ENCODE measurements at places on chromosomes 4 and X.

- DNase-seq = no peak
These were observed 88.4 kb upstream of the GUCY1A1 start for GRCh38 chr4:155578219-155578618.

DNA sequence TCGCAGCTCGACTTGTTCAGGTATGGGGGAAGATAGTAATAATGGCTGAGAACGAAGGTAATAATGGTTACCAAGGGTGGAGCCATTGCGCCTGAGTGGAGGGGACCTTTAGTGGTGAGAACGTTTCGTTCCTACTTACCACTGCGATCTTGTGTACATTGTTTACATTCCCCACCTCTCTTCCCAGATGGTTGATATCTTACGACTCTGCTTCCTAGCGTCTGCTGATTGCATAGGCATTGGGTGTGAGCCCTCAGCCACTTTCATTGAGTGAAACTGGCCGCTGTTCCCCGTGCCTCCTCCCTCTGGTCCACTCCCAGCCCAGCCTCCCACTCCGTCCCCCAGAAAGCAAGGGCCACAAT, 850 bp downstream of the IGBP1 start:
- no peak for DNase-seq

DNA sequence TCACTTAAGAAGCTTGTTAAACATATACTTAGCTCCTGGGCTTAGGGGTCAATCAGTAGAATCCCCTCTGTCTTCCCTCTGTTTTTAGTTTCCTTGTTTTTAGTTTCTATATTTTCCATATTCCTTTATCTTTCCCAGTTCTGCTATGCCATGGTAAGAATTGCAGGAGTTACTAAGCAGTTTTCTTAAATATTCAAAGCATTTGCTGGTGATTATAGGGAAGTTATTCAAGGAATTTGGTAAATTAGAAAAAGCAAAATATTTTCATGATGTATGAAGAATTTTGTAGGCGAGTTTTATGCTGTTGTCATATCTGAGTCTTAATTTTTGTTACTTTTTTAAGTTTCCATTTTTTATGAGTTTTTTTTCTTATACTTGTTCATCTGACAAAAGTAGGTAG, 91.6 kb upstream of the NUDT6 start:
- no peak for DNase-seq

DNA sequence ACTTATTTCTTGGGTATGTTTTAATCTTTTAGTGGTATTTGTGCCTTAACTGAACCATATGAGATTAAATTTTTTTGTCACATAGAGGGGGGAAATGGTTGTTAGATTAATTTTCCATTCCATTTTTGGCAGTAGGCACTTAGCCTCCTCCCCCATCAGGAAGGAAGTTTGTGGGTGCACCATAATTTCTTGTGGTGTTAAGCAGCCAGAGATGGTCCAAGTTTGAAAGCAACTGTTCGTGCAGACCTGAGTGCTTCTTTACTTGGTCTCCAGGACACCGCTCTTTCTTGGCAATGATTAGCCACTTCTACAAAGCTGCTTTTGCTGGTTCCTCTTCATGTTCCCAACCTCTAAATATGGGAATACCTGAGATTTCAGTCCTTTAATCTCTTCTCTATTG, 92.7 kb upstream of the RPL34 start:
- DNase-seq = no peak

GRCh38 chr4:52019936-52020657, at the start of gene LRRC66:
LRRC66 (minus strand) TSS chr4:52020363; CDS start chr4:52017613, 2,750 bp downstream.
- no peak for DNase-seq

DNA sequence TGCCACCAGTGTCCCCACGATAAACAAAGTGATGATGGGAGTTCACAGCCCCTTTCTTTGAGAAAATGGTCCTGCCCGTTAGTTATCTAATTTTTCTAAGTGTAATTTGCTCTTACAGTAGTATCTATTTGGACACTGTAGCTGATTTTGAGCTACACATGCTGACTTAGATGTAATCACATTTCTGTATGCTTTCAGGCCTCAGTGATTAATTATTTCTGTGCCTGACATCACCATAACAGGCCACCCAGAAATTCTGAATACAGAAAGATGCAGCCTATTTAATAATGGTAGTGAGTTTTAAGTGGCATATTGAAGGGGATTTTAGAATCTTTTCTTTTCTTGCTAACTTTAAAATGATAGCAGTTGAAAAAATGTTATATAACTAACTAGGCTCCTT, 147.6 kb upstream of the ANXA10 start:
- no peak for DNase-seq

- no peak for DNase-seq
These were observed at the start of gene HPGD for GRCh38 chr4:174522183-174523024. HPGD (minus strand) TSS chr4:174522488; CDS start chr4:174522451, 37 bp downstream.

DNA sequence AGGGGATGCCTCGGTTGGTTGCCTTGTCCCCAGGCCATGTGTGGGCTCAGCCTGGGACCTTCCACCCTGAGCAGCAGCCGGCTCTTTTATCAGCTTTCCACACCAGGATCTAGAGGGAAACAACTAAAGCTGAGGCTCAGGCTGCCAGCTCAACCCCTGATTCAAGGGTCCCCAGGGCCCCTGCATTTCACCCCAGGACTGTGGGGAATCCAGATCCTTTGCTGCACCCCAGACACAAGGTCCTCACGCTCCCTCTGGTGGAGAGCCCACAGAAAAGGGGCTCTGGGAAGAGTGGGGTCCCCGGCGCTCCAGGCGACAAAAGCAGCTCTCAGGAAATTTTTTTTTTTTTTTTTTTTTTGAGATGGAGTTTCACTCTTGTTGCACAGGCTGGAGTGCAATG, 64.3 kb downstream of the ZFYVE28 start:
- DNase-seq = no peak

DNA sequence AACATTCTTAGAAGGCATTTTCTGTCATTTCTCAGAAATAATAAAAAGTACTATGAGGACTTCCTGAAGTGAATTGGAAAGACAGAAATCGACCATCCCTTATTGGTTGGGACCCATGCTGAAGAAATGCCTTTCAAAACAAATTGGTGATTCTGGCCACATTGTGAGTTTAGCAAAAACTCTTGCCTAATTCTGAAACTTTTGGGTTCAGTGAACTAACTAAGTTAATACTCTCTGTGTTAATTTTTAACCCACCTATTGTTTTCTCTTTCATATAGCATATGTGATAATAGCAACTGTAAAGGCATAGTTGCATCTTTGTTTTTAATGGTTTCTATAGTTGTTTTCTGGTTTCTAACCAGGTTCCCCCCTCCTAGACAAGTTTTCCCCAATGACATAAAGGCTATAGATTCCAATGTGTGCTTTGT, 129.3 kb upstream of the FAT1 start:
- DNase-seq = no peak
